ENCODE measurements at places on chromosomes 5 and 9. TPM values are rescaled to one million over a fixed set of nuclear protein-coding genes. Genes with fewer than 3 reads are reported as not detected.

DNA sequence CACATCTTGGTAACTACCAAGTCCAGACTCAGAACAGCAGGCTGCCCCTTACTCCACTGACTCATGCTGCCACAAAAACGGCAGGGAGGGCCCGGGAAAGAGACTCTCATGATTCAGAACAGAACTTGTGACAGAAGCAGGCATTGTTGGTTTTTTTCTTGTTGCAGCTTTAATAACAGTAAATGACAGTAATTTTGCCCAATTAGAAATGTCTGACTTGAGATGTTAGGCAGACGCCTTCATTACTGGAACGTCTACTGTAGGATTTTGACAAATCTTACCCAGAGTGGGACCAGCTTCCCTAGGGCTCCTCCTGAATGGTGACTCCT is 77.9 kb downstream of the SEMA5A start:
- no peaks in the 10 kb centered on the region for H3K36me3 ChIP-seq
- no peak overlapping the region for H3K4me3 ChIP-seq
- no peak for DNase-seq
- H3K27ac ChIP-seq = no peak overlapping the region
- no peaks in the 10 kb centered on the region for H3K27me3 ChIP-seq
- H3K4me1 ChIP-seq = peaks cover 7% of the 10 kb centered on the region

DNA sequence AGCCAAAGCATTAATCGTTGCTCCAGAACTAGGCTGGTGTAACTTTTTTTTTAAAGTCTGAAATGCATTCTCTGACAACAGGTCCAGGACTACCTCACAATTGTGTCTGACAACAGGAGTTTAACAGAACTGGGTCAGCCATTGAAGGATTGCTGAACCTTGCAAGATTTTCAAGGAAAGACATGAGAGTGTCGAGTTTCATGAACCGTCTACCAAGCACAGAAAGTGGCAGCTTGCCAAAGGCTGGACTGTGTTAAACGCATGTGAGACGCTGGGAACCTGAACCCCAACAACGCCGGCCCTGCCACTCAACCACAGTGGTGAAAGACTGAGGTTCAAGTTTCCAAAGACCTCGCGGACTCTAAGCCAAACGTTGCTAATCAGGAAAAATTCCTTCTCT is 79.1 kb downstream of the LHFPL2 start:
- H3K4me3 ChIP-seq = no peak overlapping the region
- peaks cover 23% of the 10 kb centered on the region for H3K4me1 ChIP-seq
- H3K36me3 ChIP-seq = no peaks in the 10 kb centered on the region
- DNase-seq = peak; percentile 27

DNA sequence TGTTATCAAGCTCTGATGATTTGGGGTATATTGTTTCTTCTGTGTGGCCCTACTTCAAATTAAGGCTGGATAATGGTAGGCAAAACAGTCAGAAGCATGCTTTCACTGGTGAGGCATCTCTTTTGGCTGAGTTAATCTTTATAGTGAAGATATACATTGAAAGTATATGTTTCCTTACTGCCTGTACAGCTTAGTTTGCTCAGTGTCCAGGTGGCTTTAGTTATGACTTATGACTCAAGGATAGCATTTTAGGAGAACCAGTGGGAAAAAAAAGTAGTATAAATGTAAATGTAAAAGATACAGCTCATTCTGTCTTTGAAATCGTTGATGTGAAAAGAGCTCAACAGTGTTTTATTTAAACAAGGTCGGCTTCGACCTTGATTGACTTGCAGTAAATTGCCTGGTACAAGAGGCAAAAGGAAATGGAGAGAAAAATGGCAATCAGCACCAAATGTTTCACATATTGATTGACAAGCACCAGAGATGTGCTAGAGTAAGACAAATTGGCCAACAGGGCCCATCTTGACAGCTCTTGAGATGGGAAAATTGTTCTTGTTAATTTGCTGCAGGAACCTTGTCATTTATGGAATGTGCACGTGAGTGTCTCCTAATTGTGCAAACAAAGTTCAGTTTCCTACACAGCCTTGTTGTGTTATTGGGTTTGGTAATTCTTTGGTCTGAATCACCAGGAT is 447.4 kb upstream of the WWC1 start:
- no peak overlapping the region for H3K4me3 ChIP-seq
- H3K36me3 ChIP-seq = no peaks in the 10 kb centered on the region
- H3K4me1 ChIP-seq = no peaks in the 10 kb centered on the region
- no peaks in the 10 kb centered on the region for H3K27me3 ChIP-seq

Gene ALAD
- total RNA-seq = 20.8 TPM

Gene CCIN
- total RNA-seq = not detected

GRCh38 chr9:95494416-95495371 is 22.1 kb downstream of the PTCH1 start:
- H3K27me3 ChIP-seq = no peaks in the 10 kb centered on the region
- H3K4me3 ChIP-seq = peak overlapping the region; percentile 37
- peak overlapping the region; percentile 98 for H3K27ac ChIP-seq

DNA sequence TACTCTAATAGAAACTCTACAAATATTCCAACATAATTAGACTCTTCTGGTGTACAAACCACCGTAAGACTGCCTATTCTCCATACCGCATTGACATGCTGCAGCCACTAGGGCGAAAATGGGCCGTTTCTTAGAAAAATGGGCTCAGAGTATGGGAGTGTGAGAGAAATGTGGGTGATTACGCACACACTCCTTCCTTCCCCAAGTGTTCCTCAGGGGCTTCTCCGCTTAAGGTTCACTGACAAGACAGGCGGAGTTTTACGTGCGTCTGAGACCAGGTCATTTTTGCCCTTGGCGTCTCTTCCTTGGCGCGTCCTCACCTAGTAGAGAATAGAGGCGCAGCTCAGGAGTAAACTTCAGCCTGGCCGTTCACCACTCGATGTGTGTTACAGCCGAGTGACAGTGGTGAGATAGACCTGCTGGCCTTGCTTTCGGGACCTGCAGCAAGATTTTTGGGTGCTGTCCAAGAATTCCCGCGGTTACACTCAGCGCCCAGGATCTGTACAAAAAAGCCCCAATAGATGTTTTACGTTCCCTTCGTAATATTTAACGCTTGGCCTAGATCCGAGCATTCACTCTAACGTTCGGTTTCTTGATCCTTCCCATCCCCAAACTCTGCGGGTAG is 1.8 kb upstream of the NTRK2 start:
- peaks cover 16% of the 10 kb centered on the region for H3K4me1 ChIP-seq
- H3K27ac ChIP-seq = no peak overlapping the region
- H3K27me3 ChIP-seq = peaks cover 74% of the 10 kb centered on the region
- peak; percentile 58 for DNase-seq
- no peaks in the 10 kb centered on the region for H3K36me3 ChIP-seq

DNA sequence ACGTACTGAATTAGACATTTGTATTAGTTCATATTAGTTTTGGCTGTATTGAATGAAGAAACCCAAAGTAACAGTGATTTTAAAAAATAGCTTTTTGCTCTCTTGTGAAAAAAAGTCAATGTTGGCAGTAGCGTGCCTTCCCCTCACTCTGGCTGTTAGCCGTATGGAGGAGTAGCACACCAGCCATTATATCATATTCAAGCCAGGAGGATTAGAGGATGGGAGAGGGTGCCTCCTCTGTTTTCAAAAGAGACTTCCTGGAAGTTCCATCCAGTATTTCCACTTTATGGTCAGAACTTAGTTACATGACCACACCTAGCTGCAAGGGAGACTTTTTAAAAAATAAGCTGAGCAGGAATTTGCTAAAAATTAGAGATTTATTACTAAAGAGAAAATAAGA is 41.2 kb downstream of the GPR21 start:
- no peaks in the 10 kb centered on the region for H3K27me3 ChIP-seq
- no peak overlapping the region for H3K27ac ChIP-seq
- H3K4me1 ChIP-seq = no peaks in the 10 kb centered on the region
- no peak overlapping the region for H3K4me3 ChIP-seq
- peaks cover 22% of the 10 kb centered on the region for H3K36me3 ChIP-seq

Gene GFI1B
- total RNA-seq = not detected

DNA sequence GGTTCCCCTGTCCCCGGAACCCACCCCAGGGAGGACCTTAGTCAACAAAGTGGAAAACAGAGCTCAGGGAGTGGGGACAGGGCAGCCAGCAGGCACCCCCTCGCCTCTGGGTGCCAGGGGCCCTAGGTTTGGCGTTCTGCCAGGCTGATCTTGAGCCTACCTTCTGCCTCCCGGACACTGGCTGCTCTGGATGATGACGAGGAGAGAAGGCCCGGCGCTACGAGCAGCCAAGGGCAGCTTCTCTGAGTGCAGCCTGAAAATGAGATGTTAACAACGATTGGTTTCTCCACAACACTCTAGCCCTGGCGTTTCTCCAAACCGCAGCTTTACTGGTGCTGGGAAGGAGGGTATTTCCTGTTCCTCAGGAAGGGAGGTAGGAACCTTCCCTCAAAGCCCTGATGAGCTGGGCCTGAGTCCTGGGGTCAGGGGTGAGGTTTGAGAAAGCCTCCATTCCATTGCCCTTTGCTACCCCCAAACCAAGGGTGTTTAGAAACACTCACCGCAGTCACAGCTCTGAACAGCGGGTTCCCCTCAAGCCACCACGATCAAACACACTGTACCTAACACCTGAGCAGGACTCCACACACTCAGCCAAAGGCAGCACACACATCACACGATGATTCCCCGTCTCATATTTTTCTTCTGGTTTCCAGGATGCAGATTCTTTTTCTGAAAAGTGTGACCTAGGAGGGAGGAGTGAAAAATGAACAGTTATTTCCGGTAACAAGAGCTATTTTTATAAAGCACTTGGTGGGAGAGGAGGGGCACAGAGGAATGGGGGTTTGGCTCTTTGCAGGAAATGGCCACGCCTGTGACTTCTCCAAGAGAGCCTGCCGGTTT is at the start of gene STING1:
STING1 (minus strand) TSS at position 709 of the 840 bp plus-strand sequence. CDS start 1,054 bp downstream, outside the sequence.
- no peak within 1 kb of the TSS for H3K27ac ChIP-seq
- no peak for DNase-seq
- H3K27me3 ChIP-seq = no peaks in the 10 kb centered on the region
- no peaks in the 10 kb centered on the region for H3K36me3 ChIP-seq
- peaks cover 10% of the 10 kb centered on the region for H3K4me1 ChIP-seq

Gene COL23A1
- total RNA-seq = not detected

DNA sequence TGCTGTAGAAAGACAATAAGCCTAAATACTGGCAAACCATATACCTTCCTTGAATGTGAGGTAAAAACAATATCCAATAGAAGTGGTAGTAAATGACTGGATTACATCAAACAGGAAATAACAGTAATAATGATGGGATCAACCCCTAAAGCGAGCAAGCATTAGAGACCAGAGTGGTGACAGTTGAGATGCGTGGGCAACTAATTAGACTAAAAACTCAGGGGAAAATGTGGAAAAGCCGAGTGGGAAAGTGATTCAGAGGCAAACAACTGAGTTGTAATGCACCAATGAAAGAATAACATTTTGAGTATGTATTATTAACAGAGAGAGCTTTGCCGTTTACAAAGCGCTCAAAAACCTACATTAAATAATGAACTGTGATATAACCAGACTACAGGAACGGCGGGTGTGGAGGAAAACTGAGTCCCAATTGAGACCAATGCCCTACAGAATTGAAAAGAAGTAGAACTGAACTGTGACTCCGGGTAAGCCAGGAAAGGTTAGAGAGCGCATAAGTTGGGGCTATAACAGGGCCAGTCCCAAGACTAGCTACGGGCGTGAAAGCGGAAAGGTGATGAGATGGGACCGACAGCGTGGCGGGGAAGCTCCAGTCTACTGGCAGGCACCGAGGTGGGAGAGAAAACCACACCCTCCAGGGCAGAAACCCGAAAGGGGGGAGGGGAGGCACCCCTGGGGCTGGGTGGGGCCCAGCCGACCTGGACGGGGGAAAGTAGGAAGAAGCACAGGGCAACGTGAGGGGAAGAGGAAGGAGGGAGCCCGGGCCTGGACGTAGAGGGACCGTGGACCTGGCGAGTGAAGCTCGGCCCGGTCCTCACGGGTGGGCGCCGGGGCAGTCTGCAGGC is 592 bp downstream of the UBAP2 start:
- H3K4me1 ChIP-seq = peaks cover 7% of the 10 kb centered on the region
- peak overlapping the region; percentile 90 for H3K4me3 ChIP-seq
- peak; percentile 52 for DNase-seq
- H3K27me3 ChIP-seq = no peaks in the 10 kb centered on the region
- no peaks in the 10 kb centered on the region for H3K36me3 ChIP-seq
- H3K27ac ChIP-seq = peak overlapping the region; percentile 98

DNA sequence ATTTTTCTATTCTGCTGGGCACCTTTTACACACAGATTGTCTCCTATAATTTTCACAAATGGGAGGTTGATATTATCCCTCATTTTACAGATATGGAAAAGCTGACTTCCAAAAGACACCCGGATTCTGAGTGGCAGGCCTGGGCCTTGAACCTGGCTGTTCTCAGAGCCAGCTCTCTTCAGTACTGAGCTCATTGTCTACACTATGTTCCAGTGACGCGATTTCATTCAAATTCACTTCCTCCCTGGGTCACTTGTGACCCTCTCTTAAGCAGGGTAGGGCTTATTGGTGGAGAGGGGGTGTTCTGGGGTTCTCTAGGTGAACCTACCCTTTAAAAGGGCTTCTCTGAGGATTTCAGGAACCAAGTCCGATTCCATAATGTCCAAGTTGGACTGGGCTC is 70.2 kb downstream of the ANKRD33B start:
- H3K27me3 ChIP-seq = peaks cover 5% of the 10 kb centered on the region
- no peak overlapping the region for H3K4me3 ChIP-seq

Gene PTGS1
- total RNA-seq = 1.8 TPM

DNA sequence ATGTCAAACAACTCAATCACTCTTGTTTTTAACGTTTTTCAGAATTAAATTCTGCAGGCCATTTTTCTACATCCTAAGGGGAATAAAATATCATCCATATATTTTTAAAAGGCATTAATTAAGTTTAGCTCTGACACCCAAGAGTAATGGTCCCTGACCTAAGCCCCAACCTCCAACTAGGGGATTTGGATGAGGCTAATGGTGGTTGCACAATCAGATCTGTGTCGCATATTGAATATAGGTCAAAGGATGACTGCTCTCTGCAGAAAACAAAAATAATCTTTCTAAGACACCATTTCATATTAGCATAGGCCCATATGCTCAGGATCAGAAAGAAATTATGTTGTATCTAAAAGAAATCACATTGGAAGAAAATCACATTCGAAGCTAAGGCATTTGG is 20.7 kb downstream of the CDH6 start:
- H3K4me3 ChIP-seq = no peak overlapping the region
- H3K4me1 ChIP-seq = peaks cover 26% of the 10 kb centered on the region
- DNase-seq = no peak
- no peaks in the 10 kb centered on the region for H3K36me3 ChIP-seq
- H3K27ac ChIP-seq = no peak overlapping the region

Gene NIPAL4
- total RNA-seq = not detected

DNA sequence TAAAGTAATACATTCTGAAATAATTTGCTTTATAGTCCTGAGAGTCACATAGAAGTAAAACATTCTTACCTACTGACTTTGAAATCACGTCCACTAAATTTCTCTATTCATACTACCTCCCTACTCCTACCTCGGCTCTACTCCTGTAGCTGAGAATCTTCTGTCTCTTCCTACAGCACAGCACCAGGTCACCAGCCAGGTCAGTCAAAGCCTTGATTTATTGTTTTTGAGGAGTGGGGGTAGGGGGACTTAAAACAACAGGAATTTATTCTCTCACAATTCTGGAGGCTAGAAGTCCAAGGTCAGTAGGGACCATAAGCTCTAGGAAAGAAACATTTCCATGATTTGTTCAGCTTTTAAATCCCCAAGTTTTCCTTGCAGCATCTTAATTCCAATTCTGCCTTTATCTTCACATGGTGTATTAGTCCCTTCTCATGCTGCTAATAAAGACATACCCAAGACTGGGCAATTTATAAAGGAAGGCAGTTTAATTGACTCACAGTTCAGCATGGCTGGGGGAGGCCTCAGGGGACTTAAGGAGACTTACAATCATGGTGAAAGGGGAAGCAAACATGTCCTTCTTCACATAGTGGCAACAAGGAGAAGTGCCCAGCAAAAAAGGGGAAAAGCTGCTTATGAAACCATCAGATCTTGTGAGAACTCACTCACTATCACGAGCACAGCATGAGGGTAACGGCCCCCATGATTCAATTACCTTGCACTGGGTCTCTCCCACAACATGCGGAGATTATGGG is 49.6 kb upstream of the CCNG1 start:
- no peaks in the 10 kb centered on the region for H3K36me3 ChIP-seq
- H3K4me3 ChIP-seq = no peak overlapping the region
- no peak for DNase-seq
- H3K27ac ChIP-seq = no peak overlapping the region
- no peaks in the 10 kb centered on the region for H3K4me1 ChIP-seq
